ENCODE measurements at places on chromosomes 2 and 18.

GRCh38 chr2:101768556-101769220 lies 71.2 kb downstream of the MAP4K4 start:
- DNase-seq: no peak

GRCh38 chr2:142866426-142866825 lies 11.0 kb upstream of the KYNU start:
- no peak for DNase-seq

- no peak for DNase-seq
These were observed 54.0 kb downstream of the ADI1 start for GRCh38 chr2:3465328-3465727.

DNA sequence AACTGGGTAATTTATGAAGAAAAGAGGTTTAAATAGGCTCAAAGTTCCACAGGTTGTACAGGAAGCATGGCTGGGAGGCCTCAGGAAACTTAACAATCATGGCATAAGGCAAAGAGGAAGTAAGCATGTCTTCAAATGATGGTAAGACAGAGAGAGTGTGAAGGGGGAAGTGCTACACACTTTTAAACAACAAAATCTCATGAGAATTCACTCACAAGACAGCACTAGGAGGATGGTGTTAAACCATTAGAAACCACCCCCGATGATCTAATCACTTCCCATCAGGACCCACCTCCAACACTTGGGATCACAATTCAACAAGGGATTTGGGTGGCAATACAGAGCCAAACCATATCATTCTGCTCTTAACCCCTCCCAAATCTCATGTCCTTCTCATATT lies 34.9 kb downstream of the CFAP210 start:
- DNase-seq: peak; percentile 6

- no peak for DNase-seq
These were observed 421.0 kb downstream of the TXNL1 start for GRCh38 chr18:56217406-56217805.

DNA sequence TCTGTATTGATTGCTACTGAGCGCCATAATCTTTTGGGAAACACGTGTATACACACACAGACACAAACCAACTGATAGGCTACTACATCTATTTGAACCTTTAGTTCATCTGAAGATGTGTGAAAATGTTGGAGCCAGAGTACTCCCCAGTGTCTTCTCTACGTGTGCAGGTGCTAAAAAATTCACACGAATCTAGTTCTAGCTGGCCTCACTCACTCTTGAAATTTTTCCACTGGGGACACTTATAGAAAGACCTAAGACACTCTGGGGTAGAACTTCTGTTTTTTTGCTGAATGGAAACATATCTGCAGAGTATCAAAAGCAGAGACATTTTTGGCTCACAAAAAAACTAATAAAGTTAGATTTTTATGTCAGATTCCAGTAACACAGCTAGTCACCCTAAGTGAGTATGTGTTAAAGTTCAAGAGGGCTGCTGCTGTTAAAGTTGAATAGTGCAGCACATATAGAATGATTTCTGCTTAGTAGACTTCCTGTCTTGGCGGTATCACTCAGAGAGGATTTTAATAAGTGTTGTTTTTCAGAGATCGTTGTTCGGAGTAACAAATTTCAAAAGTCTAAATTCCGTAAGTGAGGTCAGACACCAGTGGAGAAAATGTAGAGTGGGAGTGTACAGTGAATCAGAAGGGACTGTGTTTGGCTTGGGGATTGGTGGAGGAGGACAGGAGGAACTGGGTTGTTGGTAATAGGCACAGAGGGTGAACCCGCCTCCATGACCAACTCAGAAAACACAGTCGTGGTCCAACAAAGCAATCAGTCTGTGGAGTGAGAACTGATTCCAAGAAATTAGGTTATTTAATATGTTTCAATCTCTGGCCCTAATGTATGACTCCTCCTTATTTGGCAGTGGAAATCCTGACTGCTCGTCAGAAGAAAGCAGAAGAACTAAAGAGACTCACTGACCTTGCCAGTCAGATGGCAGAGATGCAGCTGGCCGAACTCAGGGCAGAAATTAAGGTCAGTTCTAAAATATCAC lies 43.1 kb downstream of the KCTD18 start:
- peak; percentile 40 for DNase-seq

DNA sequence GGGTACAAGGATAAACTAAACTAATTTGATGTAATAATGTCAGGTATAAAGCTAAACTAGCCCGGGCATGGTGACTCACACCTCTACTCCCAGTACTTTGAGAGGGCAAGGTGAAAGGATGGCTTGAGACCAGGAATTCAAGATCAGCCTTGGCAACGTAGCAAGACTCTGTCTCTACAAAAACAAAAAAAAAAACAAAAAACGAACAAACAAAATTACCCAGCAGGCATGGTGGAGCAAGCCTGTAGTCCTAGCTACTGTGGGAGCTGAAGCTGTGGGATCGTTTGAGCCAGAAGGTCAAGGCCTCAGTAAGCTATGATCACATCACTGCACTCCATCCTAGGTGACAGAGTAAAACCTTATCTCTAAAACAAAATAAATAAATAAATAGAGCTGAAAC lies 131.8 kb upstream of the KYNU start:
- DNase-seq: no peak

GRCh38 chr2:55111570-55112228 lies 61.4 kb upstream of the RTN4 start:
- DNase-seq: peak; percentile 95

DNA sequence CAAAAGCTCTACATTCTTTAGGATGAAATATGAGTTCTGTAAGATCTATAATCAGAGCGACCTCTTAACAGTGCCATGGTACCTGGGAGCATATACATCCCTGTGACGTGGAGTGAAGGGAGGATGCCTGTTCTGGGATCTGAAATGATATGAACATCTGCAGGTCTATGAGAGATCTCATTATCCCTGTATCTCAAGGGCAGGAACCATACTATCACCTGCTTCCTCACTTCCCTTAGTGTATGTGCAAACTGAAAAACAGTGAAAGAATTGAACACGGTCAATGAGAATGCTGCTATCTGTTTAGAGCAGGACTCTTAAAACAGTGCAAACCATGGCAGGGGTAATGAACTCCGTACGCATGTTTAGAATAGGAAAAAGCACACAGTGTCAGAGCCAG lies 364.0 kb downstream of the LPIN1 start:
- no peak for DNase-seq

DNA sequence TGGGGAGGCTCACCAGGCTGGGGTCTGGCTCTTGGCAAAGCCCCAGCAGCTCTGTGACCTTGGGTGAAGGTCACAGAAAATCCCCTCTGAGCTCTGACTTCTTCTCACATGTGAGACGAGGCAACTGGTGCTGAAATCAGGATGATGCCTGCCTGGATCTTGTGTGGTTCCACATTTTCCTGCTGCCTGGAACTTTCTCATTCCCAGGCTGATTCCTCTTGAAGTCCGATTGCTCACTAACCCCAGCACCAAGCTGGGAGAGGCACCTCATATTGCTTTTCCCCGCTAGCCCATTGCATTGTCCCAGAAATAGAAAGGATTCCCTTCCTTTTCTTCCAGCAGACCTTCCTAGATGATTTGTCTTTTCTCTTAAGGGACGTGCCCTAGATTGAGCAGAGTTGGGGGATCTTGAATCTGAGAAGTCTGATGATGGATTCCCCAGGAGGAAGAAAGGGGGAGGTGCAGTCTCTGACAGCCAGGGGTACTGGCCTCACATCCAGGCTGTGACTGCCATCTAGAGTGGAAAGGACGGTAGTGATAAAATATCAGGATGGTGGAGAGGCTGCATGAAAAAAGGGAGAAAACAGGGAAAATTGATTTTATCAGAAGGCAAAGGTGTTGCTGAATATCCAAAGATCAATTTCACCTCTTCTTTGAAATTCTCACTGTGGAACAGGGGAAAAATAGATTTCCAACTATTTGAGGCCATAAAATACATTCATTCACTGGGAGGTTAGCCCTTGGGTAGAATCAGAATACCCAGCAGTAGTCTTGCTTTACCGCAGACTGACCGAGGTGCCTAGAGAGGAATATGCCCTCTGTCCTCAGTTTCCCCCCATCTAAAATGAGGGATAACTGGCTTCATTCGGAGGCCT lies 96.3 kb downstream of the FAM210A start:
- peak; percentile 77 for DNase-seq

DNA sequence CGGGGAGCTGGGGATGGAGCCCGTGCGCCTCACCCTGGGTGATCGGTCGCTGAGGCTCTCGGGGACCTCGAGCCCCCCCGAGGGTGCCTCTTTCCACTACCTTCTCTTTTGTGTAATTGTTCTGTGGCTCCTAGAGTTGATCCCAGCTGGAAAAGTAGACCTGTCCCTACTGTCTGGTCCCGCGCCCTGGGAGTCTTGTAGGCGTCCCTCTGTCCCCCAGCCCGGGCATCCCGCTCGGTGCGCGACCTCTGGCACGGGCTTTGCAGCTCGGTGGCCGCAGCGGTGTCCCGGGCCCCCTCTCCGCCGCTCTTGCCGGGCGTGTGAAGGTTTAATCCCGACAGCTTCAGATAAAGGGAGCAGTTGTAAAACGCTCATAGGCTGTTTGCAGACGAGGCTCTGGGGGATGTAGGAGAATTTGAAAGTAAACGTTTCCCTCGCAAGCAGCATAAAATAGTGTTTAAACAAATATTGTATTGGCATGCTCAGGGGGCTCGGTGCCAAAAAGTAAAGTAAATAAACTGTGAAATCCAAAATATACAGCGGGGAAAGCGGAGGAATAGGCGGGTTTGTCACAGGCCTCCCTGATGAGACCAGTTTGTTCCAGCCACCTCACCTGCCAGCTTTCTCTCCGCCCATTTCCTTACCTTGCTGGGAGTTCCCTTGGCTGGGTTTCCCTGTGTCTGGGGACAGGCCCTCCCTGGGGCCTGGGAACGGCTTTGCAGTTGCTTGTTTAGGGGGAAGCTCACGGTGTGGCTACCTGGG lies 1.9 kb downstream of the GLI2 start:
- no peak for DNase-seq

GRCh38 chr18:39348757-39349156 lies 1783.2 kb upstream of the CELF4 start:
- DNase-seq: peak; percentile 16

- DNase-seq: no peak
These were observed 38.2 kb downstream of the ZNF516 start for GRCh38 chr18:76456823-76457222.

GRCh38 chr2:108986916-108987510 lies 2.0 kb downstream of the EDAR start:
- DNase-seq: no peak

GRCh38 chr2:226466124-226466523 lies 333.5 kb downstream of the IRS1 start:
- no peak for DNase-seq

DNA sequence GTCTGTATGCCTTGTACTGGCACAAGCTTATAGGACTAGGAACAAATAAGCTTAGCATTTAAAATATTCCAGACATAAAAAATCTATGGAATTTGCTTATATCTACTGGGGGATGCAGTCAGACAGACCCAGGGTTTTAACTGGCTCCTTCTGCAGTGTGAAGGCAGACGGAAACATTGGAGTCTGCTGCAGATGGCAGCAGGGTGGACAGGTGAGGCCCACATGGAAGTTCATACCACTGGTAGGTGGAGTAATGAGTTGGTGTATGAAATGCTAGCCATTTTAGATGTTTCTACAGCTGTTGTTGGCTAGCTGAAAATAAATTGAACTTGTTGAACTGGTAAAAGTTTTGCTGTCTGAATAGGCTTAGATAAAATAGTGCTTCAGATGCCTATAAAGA lies 17.7 kb downstream of the SPTBN1 start:
- no peak for DNase-seq

GRCh38 chr2:221553333-221553732 lies 18.8 kb downstream of the EPHA4 start:
- no peak for DNase-seq

GRCh38 chr18:6558446-6559156 lies 143.9 kb upstream of the L3MBTL4 start:
- no peak for DNase-seq

GRCh38 chr2:7725171-7725849 lies 808.1 kb downstream of the RNF144A start:
- DNase-seq: peak; percentile 25

- DNase-seq: peak; percentile 47
These were observed 7.4 kb downstream of the CTDSP1 start for GRCh38 chr2:218406949-218407618.

DNA sequence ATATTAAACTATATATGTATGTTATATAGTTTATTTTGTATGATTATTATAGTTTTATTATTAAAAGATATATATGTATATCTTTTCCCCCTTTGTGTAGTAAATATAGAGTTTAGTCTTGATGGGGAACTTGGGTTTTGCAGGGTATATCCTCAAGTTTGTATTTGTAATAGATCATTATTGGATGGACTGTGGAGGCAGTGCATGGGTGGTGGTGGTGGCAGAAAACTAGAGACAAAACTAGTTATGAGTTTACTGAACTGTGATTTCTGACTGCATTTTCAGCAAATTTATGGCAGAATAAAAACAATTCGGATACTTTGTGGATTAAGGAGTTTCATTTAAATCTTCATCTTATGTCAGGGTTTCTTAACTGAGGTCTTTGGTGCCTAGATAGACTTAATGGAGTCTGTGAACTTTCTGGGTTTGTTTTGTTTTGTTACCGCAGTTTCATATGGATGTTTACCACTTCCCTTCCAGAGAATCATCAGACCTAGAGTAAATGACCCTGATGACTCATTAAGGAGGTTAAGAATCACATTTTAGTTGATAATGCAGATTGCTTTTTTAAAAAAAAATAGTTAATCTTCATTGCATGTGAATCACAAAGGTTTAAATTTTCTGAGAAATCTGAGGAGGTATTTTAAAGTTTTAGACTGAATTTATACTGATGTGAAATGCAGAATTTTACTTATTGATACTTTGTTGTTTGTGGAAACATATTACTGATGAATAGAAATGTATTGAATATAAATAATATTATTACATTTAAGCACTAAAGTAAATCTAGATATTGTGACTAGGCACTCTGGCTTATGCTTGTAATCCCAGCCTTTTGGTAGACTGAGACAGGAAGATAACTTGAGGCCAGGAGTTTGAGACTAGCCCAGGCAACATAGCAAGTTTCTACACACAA lies 14.5 kb downstream of the EPC2 start:
- peak; percentile 84 for DNase-seq

GRCh38 chr2:177316756-177317155 lies 52.2 kb upstream of the NFE2L2 start:
- DNase-seq: no peak

DNA sequence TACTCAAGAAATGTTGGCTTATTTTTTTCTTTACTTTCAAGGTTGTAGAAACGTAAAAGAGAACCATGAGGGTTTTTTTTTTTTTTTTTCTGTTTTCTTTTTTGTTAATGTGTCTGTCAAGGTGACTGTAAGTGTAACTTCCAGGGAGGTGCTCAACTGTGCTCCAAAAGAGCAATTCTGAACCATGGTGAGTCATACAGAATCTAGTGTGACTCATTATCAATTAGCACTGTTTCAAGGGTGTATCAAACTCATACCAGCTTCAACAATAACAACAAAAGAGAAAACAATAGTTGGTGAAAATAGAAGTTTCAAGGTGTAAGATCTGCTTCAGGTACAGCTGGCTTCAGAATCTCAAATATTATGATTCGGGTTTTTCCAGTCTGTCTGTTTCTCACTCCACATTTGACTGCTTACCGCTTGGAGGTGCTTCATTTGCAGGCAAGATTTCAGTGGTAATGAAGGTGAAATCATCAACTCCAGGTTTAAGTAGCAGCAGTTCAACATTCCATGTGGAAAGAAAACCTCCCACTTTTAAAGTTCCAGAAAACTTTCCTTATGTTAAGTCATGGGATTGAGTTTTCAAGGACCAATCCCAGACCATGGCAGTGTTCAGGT lies 850.6 kb downstream of the CNTNAP5 start:
- DNase-seq: no peak

Data from inflammatory macrophage treated with lipopolysaccharide for 4 hours (primary cell).